ENCODE measurements at places on chromosomes 3 and 15.

DNA sequence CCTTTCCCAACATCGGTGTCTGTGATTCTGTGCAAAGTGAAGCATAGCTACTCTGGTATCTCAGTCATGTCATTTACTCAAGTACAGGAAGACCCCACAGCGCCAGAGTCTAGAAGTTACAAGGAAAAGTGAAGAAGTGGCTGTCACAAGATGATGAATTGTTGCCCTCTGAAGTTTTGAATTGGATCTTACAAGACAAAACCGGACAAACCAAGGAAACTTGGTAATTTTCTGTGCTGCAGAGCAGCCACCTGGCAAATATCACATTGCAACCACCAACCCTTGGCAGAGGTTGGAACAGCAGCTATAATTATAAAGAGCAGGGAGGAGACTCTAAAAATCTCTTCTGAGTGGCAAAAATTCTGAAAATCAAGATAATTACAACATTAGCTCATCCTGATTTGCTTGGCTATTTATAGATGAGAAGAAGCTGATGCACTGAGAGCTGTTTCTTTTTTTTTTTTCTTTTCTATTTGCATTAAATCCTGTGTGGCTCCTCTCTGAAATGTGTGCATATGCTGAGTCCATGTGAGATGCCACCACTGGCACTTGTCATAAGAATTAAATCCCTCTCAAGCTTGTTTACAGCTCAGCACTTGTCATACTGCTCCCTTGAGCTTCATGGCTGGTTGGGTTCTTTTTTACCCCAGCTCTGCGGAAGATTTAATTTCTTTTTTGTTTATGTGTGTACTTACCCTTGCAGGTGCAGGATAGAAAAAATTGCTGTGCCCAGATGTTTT is 68.0 kb upstream of the MNS1 start:
- no peak for ATAC-seq

- ATAC-seq = no peak
Observed at GRCh38 chr15:94110476-94111130, 120.8 kb upstream of the MCTP2 start.

DNA sequence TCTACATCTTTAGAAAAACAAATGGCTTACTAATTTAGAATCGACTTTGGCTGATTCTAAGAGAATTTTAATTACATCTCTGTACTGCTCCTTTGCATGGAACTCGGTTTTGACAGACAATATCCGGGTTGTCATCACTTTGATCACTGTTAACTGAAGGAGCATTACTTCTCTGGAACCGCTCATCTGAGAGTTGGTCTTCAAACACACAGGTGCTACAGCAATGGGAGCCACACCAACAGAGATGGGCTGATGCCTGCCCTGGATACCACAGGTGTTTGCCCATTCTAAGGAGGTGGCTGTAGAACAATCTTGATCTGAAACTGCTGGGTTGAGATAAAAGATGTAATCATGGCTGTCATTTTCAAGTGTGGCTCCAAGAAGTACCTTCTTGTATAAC is 21.6 kb downstream of the LINS1 start:
- no peak for ATAC-seq

DNA sequence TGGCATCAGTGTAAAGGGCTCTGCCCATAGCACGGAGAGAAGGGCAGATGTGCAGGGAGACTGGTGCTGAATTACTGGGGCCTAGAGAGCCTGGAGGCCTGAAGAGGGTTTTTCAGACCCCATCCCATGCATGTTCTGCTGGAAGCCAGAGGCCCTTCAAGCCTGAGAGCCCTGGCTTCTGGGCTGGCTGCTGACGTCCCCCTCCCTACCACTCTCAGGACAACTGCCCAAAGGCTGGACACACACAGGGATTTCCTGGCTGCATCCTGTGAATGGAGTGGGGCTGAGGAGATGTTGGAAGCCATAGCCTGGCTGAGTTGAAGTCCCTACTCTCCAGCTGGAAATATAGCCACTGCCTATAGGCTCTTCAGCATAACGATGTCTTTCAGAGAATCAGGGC is 16.9 kb upstream of the DOCK3 start:
- no peak for ATAC-seq

DNA sequence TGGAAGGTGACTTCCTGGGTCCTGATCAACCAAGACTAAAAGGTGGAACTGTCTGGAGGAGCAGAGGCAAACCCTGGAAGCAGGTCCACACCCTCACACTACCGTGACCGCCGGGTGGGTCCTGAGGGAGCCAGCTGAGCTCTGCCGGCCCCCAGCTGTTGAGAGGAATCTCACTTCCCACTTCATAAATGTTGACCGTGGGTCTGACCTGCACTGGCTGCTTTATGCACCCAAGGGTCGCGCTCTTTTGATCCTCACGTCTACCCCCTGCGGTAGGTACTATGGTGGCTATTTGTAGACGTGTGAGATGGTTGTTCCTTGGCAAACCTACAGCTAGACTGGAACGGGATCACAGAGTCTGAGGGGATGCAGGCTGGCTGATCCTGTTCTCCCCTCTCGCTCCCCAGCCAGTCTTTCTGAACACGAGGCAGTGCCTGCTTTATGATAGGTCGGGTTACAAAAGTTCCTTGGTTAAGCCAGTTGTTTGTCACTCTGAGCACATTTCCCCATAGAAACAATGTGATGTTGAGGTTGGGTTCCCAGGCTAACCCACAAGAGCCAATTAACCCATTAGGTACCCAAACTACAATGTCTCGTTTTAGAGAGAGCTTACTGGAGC is 113.0 kb upstream of the ETV5 start:
- no peak for ATAC-seq

DNA sequence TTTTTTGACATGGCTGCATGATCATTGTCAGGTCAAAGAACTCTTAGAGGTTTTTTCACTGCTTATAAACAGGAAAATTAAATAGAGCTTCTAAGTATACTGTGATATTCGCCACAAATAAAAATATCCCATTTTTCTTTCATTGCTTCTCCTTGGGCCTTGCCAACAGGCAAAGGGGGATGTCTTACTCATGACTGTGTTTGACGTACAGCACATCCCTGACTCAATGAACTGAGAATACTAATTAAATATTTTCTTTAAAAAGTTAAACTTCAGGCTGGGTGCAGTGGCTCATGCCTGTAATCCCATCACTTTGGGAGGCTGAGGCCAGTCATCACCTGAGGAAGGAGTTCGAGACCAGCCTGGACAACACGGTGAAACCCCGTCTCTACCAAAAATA is 41.4 kb upstream of the CCDC80 start:
- no peak for ATAC-seq

DNA sequence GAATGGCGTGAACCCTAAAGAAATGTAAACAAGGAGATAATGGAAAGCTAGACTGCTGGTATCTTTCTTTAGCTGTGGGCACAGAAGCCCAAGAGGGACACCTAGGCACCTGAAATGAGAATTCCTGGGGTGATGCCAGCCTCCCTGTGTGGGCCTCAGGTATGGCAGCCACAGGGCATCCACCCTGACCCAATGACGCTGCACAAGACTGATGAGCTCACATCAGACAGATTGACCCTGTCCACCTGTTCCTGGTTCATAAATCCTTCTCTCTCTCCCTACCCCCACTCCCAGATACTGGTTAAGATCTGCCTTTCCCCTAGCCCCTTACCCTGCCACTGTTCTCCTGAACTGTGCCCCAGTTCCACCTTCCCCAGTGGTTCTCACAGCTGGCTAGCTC is 1.5 kb downstream of the GLB1 start:
- no peak for ATAC-seq

All from esophagus mucosa (tissue), 1 donor.